ENCODE measurements at places on chromosomes 13 and 19. TPM values are rescaled to one million over a fixed set of nuclear protein-coding genes. Genes with fewer than 3 reads are reported as not detected.

- H3K4me3 ChIP-seq, result no peak overlapping the region
- DNase-seq, result no peak
- no peaks in the 10 kb centered on the region for H3K36me3 ChIP-seq
- H3K4me1 ChIP-seq, result no peaks in the 10 kb centered on the region
- no peaks in the 10 kb centered on the region for H3K27me3 ChIP-seq
These were observed 6.3 kb upstream of the RAX2 start for GRCh38 chr19:3778104-3778867.

GRCh38 chr13:109625156-109625555, 161.2 kb downstream of the IRS2 start:
- peaks cover 12% of the 10 kb centered on the region for H3K4me1 ChIP-seq
- no peak overlapping the region for H3K27ac ChIP-seq
- no peak overlapping the region for H3K4me3 ChIP-seq
- peaks cover 20% of the 10 kb centered on the region for H3K27me3 ChIP-seq
- no peaks in the 10 kb centered on the region for H3K36me3 ChIP-seq
- DNase-seq, result no peak

DNA sequence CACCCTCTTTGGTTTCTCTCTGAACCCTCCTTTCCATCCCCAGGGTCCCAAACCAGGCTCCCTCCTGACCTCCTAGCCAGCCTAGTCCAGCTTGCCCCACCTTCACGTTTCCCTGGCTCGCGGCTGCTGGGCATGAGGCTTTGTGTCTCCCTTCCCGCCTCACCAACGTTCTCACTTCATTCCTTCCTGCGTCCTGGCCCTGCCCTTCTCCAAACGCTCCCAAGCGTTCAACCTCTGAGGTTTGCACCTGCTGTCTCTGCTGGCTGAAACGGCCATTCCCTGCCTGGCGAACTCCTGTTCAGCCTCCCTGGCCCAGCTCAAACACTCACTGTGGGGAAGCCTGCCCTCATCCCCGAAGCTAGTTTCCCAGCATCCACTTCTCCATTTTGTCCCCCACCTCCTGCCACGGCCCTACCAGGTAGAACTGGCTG, 12.4 kb downstream of the EPS8L1 start:
- no peak overlapping the region for H3K4me3 ChIP-seq
- peaks cover 8% of the 10 kb centered on the region for H3K36me3 ChIP-seq
- H3K4me1 ChIP-seq, result peaks cover 6% of the 10 kb centered on the region
- no peak overlapping the region for H3K27ac ChIP-seq
- H3K27me3 ChIP-seq, result peaks cover 35% of the 10 kb centered on the region
- DNase-seq, result no peak

DNA sequence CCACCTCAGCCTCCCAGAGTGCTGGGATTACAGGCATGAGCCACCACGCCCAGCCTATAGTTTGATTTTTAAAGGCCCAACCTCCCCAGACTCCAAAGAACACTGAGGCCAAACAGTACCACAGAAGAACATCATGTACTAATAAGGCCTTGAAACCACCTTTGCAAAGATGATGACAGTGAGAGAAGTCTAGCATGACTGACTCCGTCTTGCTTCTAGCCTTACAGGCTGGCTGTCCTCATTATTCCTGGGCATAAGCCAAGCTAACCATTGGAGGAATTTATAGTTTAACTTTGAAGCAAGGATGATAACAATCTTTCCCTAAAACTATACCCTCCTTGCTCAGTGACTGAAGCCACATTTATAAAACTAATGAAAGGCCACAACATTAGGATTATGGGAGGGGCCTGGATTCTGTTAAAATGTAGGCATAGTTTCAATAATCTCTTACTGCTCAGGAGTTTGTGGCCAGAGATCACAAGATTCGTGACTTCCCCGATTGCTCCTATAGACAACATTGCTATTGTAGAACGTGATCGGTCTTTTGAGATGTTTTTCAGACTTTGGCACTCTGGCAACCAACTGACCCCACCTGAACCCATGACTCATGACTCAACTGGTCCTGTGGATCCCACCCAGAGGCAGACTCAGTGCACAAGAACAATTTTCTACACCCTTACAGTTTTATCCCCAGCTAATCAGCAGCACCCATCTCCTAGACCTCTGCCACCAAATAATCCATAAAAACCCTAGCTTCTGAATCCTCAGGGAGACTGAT, 17.6 kb downstream of the GPR42 start:
- H3K4me1 ChIP-seq, result no peaks in the 10 kb centered on the region
- DNase-seq, result no peak

The CRB3 gene
- not detected for polyA plus RNA-seq
